Hair follicular keratinocyte (primary cell): ENCODE measurements at places on chromosomes 16 and 17. TPM values are rescaled to one million over a fixed set of nuclear protein-coding genes. Genes with fewer than 3 reads are reported as not detected.

Gene SRCIN1
- total RNA-seq = 0.31 and 1.0 TPM in 2 replicates

Gene SCN4A
- total RNA-seq = not detected in 2 replicates

Gene CCL4
- total RNA-seq = not detected in 2 replicates

Gene CDH5
- 0.08 TPM in 1 of 2 replicates, not detected in the other for total RNA-seq

Gene MAPK7
- total RNA-seq = 7.7 and 14.1 TPM in 2 replicates

Gene GRAPL
- total RNA-seq = not detected in 2 replicates

Gene SLC16A11
- not detected in 2 replicates for total RNA-seq

Gene DPEP2NB
- not detected in 2 replicates for total RNA-seq

Gene STH
- total RNA-seq = not detected in 2 replicates

Gene RAB40C
- 18.1 and 19.2 TPM in 2 replicates for total RNA-seq

Gene DNAI2
- total RNA-seq = not detected in 2 replicates

Gene HASPIN
- 5.0 and 10.8 TPM in 2 replicates for total RNA-seq

Gene ACSF2
- total RNA-seq = 19.7 and 28.0 TPM in 2 replicates
